ENCODE measurements at places on chromosomes 6 and 20. TPM values are rescaled to one million over a fixed set of nuclear protein-coding genes. Genes with fewer than 3 reads are reported as not detected.

The TSPO2 gene
- total RNA-seq: 0.30 TPM

- no peak for DNase-seq
These were observed 3.6 kb downstream of the C6orf52 start for GRCh38 chr6:10690651-10691445.

DNA sequence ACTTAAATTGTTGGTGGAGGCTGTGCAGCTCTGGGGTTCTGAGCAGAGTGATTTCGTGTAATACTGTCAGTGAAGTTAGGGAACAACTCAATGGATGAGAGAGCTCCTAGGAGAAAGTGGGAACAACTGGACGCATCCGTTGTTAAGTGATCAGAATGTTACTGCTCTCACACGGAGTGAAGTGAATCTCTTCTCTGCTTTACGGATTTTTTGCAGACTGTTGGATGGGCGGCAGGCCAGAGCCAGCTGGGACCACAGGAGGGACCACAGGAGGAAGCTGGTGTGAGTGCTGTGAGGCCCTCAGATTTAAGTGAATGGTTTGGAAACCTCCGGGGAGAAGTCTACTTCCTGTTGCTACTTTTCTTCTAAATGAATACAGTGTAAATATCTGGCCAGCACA, 23.7 kb upstream of the PPP1R14C start:
- DNase-seq: no peak

- no peak for DNase-seq
These were observed 96.7 kb downstream of the KLHL32 start for GRCh38 chr6:97021194-97021593.

- DNase-seq: no peak
These were observed 3.1 kb downstream of the PPP1R18 start for GRCh38 chr6:30683183-30683979.

The STMND1 gene
- not detected for total RNA-seq

GRCh38 chr20:11920083-11920482, 2.4 kb downstream of the BTBD3 start:
- no peak for DNase-seq

GRCh38 chr6:15457121-15457650, 205.6 kb downstream of the DTNBP1 start:
- no peak for DNase-seq

DNA sequence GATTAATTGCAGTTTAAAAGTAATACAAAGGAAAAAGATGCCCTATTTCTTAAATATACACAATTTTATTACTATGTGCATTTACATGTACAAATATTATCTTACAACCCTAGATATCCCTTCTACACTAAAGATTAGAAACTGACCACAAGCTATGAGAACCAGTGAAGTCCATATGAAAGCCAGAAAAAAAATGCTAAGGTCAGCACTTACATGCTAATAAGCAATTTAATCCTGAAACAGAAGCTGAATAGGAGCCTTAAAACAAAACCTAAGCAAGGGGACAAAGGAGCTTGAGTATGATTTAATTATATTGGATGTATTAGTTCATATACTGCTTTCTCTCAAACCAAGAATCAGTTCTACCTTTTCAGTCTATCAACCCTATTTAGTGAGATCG, 14.2 kb downstream of the CEP162 start:
- no peak for DNase-seq

DNA sequence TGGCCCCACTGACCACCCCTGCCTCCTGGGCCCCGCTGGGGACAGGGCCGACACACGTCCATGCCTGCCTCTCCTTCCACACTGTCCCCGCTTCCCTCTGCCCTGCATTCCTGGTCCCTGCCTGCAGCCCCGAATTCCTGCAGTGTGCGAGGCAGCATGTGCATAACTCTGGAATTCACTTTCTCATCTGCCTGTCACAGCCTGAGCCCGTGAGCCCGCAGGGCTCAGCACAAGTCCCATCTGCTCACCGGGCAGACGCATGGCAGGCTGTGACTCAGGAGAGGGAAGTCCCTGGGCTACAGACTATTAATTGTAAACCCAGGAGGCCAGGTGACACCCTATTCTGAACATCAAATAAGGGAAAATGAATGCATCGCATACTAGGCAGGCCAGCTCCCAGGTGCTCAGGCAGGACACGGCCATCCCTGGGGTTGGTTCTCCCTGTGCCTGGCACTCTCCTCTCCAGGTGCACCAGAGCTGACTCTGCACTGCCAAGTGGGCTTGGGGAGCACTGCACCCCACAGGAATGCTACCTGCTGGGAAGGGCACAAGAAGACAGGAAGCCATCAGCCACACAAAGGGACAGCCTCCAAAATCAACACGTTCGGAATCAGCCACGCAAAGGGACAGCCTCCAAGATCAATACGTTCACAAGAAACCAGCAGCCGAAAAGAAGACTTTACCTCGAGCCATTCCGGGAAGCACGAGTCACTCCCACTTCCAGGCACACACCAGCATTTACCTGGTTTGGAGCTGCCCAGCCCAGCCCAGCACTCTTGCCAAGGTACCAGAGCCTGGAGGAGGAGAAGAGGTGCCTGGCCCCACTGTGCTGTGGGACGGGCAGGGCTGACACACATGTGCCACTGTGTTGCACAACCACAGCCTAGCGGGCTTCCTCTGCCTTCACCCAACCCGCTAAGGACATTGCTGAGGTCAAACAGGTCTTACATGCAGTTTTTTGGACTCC, 65.9 kb downstream of the DLL1 start:
- peak; percentile 79 for DNase-seq

DNA sequence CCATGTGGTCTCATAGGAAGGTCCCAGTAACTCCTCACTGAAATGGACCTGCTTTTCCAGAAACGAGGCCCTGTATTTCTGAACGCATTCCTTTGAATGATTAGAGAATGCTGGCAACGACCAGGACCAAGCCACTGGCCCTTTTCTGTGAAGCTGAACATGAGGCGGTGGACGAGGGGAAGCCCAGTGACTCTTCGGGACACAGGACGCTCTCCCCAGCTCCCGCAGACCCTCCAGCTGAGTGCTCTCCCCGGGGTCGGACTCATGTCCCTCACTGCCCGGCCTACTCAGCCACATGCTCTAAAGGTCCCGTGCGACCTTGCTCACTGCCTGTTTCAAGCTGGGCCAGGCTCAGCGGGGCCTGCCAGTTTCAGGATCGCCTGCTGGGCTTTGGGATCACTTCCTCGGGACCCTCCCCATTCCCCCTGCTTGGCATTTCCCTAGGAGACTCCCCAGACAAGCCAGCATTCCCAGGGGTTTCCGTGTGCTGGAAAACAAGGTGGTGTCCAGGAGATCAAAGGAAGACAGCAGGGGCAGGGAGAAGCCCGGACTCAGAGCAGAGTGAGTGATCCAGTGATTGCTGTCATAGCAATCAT, 2.6 kb upstream of the CST9 start:
- no peak for DNase-seq

DNA sequence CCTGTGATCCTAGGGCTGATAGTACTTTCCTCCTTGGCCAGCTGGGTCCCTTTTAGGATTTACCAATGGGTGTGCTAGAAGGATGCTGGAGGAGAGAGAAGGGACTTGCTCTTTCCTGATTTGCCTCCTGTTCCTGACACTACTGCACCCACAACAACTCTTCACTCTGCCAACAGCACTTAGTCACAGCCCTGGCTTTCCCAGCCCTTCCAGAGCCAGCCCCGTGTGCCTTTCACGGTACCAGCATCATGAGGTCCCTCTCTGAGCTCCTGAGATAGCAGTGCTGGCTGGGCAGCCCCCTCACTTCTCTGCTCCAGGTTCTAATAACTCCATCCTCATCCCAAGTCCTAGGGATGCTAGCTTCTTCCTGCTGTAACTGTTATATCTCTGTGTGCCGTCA, 80.9 kb downstream of the DNAH8 start:
- DNase-seq: no peak

- DNase-seq: no peak
These were observed 2.8 kb upstream of the MC3R start for GRCh38 chr20:56245761-56246160.

GRCh38 chr6:165468340-165469235, 159.2 kb upstream of the C6orf118 start:
- DNase-seq: no peak

DNA sequence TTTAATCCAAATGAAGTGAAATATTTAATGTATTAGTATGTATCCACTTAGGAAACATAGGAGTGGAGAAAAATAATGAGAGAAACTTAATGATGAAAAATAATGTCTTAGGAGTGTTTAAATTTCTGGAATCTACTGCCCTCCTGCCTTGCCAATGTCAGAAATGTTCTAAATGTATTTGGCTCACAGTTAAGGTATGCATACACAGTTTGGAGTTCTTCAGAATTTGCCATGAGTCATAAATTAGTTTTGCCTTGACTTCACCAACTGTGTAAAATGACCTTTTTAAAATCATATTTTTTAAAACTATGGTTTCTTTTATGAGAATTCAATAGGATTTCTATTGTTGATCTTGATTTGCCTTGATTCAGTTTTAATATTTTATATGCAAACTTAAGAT, 191.7 kb upstream of the HSF2 start:
- no peak for DNase-seq

DNA sequence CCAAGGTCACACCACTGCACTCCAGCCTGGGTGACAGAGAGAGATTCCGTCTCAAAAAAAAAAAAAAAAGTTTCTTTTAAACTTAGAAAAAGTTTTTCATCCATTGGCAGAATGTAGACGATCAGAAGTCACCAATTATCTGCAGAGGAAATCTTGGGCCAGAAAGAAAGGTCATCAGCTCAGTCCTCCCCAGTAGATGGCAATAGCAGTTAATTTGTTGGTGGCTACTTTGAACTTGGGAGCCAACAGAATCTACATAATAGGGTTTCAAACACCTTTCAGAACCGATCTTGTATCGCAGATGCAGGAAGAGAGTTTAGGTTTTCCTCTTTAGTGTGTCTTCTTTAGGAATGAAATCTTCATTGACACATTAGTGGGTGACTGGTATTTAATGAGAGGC, 41.7 kb downstream of the LBP start:
- DNase-seq: no peak

The FOXC1 gene
- 0.38 TPM for total RNA-seq

GRCh38 chr6:3334555-3334954, 75.8 kb downstream of the PSMG4 start:
- DNase-seq: peak; percentile 93

DNA sequence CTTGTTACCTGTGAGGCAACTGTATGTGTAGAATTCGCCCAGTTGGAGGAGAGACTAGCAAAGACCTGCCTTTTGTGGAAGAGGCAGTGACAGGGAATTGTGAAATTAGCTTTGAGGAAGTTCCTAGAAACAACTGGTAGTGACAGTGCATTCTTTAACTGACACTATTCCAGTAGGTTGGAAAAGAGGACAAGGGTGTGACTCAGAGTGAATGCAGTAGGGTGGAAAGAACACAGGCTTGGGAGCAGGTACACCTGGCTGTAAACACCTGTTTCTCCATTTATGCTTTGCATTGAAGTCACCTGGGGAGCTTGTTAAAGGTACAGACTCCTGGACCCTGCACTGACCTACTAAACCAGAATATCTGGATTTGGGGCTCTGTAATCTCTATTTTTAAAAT, 295.7 kb downstream of the PHACTR1 start:
- no peak for DNase-seq

The JPH2 gene
- total RNA-seq: 0.13 TPM

GRCh38 chr6:53066874-53067706, 1.9 kb downstream of the FBXO9 start:
- DNase-seq: no peak

The MDFI gene
- not detected for total RNA-seq

DNA sequence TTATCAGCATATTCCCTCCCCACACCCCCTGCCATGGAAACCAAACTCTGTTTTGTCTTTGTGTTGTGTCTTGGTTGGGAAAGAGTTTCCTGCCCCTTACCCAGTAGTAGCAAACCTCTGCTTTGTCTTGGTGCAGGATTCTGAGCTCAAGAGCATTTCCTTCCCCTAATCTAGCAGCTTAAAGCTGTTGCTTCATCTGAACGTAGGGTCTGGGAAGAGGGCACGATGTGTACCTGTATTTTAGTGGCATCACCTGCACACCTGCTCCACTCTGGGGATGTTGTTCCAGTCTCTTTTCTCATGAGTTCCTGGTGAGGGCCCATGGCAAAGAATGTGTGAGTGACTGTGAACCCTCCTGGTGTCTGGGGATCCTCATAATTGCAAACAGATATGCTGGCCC, 164.7 kb downstream of the SCP2D1 start:
- no peak for DNase-seq

DNA sequence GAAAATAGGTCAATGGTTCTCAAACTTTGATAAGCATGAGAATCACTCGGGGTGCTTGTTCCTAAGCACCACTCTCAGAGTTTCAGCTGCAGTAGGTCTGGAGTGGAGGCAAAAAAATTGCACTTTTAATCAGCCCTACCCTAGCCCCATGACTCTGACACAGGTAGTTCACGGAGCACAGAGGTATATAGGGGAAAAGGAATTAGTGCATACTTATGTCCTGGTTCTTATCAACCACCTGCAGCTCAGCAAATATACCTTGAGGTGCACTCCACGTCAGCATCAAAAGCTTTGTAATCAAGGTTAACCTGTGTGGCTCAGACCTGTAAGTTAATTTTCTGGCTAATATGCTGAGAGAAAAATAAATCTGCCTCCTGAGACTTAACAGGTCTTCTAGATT, 138.8 kb upstream of the HMGN3 start:
- no peak for DNase-seq

- DNase-seq: no peak
These were observed 28.5 kb downstream of the CDC5L start for GRCh38 chr6:44415873-44416502.

The SFTA2 gene
- not detected for total RNA-seq

DNA sequence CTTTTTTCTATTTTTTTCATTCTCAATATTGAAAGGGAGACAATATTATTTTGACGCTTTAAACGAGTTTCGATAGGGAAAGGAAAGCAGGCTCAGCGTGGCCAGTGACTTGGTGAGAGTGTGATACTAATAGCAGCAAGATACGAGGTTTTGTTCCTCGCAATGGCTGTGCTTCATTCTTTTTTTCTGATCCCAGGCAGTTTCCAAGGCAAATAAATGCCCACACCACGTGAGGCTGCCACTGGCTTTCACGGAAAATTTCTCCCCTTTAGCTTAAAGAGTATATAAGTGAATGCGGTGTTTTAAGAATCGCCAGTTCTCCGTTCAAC, 196.4 kb upstream of the ZNF184 start:
- DNase-seq: no peak

Data from left lobe of liver (tissue), 2 donors.